ENCODE measurements at places on chromosomes 5 and 9.

GRCh38 chr9:133050142-133050541, 11.6 kb upstream of the CEL start:
- no peak for DNase-seq

GRCh38 chr5:77181596-77182304, 28.7 kb upstream of the PDE8B start:
- DNase-seq = no peak

DNA sequence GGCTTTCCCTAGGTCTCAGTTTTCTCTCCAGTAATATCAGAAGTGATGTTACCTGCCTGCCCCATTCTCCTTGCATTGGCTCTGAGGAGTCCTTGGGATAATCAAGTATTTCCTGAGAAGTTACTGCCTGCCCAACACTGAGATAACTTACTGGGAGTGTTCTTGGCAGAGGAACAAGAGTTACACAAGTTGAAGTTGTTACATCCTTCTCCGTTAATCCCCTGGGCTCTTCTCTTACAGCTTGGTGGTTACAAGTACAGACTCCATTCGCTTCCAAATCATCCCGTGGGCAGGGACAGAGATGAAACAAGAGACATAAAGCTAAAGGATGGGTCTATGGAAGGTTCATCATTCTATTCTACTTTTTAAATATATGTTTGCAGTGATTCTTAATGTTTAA, 74.1 kb upstream of the SAP30L start:
- DNase-seq = no peak

GRCh38 chr9:130680836-130681768, 12.5 kb upstream of the EXOSC2 start:
- peak; percentile 44 for DNase-seq

GRCh38 chr9:136517012-136517743, 28.7 kb downstream of the NOTCH1 start:
- DNase-seq = no peak

DNA sequence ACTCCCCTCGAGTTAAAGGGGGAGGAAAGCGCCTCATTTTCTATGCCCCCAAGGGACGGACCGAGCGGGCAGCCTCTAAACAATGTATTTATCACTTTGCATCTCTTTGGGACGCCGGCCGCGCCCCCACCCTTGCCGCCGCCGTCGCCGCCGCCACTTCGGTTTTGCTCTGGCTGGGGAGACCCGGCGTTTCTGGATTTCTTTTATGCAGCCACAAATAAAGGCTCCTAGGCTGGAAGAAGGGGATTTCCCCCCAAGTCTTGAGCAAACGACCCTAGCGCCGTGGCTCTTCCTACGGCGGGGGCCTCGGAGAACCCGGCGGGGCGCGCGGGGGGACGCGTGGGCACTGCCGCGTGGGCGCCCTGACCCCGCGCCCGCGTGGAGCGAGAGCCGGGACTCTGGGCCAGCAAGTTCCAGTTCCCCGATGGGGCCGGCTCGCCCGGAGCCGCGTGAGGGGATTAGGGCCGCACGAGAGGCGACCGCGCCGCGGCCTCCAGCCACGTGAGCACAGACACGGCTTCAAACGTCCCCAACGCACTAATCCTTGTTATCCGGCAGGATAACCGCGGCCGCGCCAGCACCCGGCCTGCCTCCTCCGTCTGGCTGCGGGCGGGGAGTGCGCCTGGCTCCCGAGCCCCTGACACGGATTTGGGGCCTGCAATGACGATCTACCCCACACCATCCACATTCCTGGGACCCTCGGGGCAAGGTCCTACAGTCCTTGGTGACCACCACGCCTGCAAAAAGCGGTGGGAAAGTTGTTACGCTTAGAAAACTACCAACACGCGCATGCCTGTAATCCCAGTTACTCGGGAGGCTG, 7.9 kb upstream of the NEUROG1 start:
- no peak for DNase-seq

GRCh38 chr5:109450129-109450877, 40.5 kb upstream of the PJA2 start:
- DNase-seq = no peak

DNA sequence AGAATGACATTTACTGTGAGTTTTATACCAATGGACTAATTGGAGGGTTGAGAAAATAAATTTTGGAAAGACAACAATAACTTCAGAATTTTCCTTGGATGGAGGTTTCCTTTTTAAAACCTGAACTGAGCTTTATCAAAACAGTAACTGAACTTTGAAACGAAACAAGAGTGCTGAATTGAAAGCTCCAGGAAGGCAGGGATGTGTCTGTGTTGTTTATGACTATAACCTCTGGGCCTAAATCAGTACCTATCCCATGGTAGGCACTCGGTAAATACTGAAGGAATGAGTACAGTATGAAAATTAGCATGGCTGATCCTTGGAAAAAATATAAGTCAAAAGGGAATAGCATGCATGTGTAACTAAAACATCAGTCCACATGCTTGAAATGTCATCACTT, 93.9 kb downstream of the GHR start:
- no peak for DNase-seq

DNA sequence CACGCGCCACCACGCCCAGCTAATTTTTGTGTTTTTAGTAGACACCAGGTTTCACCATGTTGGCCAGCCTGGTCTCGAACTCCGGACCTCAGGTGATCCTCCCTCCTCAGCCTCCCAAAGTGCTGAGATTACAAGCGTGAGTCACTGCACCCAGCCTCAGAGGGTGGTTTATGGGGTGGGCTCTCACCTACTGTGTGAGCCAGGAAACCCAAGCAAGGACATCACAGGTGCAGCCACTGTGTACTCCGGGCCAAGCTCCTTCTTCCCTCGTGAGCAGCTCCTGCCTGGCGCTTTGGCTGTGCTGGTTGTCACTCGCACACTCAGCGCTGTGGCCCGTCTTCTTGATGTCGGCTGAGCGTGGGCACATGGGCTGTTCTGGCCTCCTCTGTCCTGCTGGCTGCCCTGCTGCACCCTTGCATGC, 70.1 kb downstream of the WNK2 start:
- DNase-seq = no peak

DNA sequence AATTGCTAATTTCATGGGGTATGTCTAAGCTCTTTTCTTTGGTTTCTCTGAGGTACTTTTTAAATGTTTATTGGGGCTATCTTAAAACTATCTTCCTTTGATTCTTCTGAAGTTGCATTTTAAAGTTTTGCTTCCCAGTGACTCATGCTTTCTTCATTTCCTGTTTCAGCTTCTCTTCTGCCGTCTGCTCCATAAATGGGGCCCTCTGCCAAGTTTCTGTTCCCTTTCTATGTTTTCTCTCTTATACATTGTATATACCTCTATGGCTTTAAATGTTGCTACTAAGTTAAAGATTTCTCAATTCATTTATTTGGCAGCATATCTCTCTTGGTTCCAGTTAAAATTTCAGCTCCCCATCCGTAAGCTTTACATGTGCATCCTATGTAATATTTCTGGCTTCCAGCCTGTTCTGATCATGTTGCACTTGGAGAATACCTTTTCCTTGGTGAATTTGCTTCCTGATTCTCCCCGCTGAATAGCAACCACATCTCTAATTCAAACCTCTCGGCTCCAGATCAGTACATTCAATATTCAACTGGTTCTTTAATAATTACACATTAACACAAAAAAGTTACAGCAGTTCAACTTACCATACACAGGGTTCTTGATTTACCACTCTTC, 125.3 kb downstream of the ST8SIA4 start:
- no peak for DNase-seq

GRCh38 chr5:132479111-132479951, 11.2 kb downstream of the IRF1 start:
- no peak for DNase-seq

DNA sequence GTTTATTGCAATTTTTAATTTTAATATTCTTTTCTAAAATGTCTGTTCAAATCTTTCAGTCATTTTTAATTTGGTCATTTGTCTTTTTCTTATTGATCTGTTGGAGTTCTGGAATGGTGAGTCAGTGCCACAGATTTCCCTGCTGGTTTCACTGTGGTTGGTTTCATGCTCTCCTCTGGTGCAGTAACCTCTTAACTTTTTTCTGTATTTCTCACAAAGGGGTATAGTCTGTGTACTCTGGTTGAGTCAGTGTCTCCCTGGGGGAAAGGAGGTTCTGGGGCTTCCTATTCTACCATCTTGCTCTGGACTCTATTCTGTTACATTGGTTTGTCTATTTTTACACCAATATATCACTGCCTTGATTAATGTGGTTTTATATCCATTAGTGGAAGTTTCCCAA, 178.8 kb downstream of the CSNK1G3 start:
- no peak for DNase-seq

DNA sequence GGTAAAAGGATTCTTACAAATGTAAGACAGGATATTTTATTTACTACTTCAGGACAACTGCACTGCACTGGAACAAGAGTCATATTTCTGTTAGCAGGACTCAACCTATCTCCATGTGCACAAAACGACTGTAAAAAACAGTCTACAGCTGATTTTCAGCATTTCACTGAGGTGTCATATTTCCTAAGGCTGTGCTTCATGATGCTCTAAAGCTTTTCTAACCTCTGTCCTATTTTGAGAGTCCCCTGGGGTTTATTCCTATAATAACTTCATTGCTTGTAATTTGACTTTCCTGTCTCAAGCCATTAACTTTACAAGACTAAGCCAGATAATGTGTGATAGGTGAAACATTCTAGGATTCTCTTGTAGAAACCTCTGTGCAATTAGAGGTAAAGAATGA, 472.3 kb downstream of the HINT1 start:
- no peak for DNase-seq

Data from naive thymus-derived CD8-positive, alpha-beta T cell (primary cell).